ENCODE measurements at places on chromosomes 2 and 18.

DNA sequence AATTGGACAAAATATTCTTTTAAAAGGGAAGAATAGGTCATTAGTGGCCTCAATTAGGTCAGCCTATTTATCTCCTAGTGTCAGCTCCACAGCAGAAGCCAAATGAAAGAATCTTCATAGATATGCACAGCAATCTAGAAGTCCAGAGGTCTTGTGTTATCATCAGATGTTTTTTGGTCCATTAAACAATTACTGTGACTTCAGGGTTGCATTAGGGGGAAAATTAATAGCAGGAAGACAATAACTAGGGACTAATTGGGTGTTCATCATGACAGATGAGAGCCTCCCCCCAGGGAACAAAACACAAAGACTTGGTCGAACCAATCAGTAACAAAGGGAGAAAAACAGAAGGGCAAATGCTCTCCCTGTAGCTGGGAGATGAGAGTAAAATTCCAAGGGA, 264.7 kb downstream of the PTH2R start:
- no peak for DNase-seq

DNA sequence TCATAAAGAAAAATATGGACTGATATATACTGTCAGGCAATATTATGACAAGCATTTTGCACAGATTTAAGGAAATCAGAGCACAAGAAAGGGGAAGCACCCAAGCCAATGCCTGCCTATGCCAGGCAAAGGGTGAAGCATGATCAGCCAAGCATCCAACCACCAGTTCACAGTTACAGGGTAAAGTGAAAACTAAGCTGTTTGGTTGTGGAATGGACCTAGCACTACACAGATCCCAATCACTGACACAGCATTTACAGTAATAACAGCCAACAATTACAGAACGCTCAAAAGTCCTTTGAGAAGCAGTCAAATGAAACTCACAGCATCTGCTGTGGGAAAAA, 90.3 kb downstream of the SP3 start:
- no peak for DNase-seq

- DNase-seq: no peak
Measured at GRCh38 chr2:179875864-179876263, 14.5 kb upstream of the ZNF385B start.

DNA sequence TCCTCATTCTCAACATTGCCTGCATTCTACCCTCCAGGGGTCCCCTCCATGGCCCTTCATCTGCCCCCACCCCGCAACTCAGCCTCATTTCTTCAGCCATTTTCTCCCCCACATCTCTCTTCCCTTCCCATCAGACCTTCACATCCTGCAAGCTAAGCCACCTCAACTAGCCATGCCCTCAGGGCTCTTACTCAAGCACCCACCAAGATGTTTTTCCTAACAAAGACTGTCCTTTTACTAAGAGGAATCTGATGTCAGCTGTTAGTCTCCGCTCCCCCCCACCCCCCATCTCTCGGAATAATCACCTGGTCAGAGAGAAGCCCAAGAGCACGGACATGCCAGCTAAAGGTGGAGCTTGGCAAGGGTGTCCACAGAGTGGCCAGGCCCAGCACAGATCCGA, 4.7 kb upstream of the CAPN10 start:
- DNase-seq: no peak

- no peak for DNase-seq
Measured at GRCh38 chr2:1673160-1673944, 71.0 kb downstream of the PXDN start.

- DNase-seq: no peak
Measured at GRCh38 chr2:62596061-62596921, 90.3 kb upstream of the TMEM17 start.

GRCh38 chr2:69830045-69830905, 815 bp downstream of the GMCL1 start:
- peak; percentile 66 for DNase-seq

GRCh38 chr2:102032368-102033030, 40.7 kb downstream of the IL1R2 start:
- no peak for DNase-seq

GRCh38 chr2:143730155-143730952, 601.1 kb downstream of the ARHGAP15 start:
- DNase-seq: no peak
